Foreskin fibroblast (primary cell): ENCODE measurements at places on chromosomes 12 and 14.

DNA sequence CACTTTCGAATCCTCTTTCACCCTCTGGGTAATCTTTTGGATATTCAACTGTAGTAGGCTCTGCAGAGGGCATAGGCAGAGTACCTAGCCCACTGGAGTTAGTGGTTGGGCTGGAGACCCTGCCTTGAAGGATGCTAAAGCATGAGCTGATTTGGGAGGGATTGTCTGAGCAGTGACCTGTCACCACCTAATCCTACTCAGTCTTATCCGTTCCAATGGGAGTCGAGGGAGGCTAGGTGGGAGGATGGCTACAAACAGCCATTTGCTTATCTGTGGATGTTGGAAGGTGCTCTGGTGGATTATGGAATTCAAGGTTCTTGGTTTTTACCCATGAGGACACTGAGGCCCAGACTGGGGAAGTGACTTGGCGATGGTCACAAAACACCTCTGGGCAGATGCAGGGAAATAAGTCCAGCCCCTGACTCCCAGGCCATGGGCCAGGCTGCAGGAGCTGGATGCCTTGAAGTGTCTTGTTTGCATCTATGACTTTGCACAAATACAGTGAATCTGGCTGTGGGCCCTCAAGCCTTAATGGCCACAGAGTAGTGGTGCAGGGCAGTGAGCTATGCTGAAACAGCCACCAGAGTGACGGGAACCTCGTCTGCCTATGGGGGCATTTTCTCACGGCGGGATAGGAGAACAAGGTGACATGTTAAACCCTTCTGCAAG, 3.7 kb downstream of the KMT5A start:
- no peak for DNase-seq

DNA sequence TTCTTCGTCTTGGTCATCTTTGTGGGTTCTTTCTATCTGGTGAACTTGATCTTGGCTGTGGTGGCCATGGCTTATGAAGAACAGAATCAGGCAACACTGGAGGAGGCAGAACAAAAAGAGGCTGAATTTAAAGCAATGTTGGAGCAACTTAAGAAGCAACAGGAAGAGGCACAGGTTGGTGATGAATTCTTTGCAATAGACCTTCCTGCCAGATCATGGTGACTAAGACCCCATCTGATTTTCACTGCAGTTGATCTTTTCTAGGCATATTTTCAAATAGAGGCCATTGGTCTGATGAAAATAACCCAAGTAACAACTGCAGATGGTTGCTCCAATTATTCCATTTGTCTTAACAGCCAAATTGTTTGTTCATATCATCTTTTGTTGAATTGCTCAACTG, 114.4 kb downstream of the SCN8A start:
- DNase-seq = peak; percentile 39

- peak; percentile 11 for DNase-seq
Measured at GRCh38 chr12:18375131-18375530, 113.8 kb downstream of the PIK3C2G start.

DNA sequence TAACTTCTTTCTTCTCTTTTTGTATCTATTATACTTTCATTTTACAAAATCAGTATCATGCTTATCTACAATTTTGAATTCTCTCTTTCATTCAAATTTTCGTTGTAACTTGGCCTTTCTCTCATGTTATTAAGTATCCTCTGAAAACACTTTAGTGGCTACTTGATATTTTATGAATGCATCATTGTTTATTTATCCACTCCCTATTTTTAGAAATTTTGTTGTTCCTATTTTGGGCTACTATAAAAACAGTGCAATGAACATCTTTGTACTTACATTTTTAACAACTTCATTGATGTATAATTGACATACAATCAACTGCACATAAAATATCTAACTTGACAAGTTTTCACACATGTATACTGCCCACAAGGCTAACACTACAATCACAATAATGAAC, 44.0 kb upstream of the AMIGO2 start:
- DNase-seq = no peak
